H4 (cell line): ENCODE measurements at places on chromosomes 6 and 20.

GRCh38 chr6:39585641-39586040, 139.6 kb downstream of the KIF6 start:
- no peak for DNase-seq

- no peak for DNase-seq
These were observed 190.7 kb upstream of the FBXL4 start for GRCh38 chr6:99138445-99138844.

DNA sequence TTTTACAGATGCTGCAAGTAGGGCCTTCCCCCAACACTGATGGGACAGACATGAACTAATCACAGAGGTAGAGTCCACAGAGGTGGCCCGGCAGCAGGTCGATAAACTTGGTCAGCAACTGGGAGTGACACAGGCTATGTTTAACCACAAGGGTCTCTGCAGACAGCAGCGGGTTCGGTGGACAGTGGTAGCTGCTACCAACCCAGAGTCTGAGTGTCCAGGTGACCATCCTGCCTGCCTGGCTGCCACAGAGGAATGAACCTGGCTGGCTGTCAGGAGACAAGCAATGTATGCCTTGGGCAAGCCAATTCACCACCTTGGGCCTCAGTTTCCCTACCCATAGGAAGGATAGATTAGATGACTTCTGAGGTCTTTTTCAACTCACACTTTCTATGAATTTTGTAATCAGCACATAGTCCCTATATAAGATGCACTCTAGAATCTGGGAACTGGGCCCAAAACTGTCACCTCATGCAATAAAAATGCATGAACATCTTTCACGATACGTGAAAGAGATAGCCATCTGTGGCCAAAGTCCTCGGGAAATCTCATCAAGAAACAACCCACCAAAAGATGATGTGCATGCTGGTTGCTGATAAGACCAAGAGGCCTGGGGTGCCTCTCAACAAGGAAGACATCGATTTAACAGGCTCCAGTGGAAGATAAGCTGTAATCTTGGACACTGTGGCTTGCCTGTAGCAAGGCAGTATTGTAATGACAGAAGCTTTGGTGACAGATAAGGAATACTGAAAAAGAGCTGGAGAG, 30.5 kb downstream of the MDGA1 start:
- DNase-seq = no peak

GRCh38 chr6:144394210-144394609, 109.1 kb downstream of the UTRN start:
- DNase-seq = no peak

DNA sequence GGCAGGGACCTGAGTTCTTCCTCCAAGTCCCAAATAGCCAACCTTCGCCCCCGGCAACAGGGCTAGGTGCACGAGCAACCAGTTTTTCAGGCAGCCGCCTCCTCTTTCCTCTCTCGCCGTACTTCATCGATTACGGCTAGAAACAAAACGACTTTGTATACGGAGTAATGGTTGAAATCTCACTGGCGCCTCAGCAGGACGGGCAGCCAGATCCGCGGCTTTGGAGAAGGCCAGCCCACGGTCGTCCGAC, 333 bp upstream of the SMIM13 start:
- no peak for DNase-seq

GRCh38 chr6:41271901-41272395, 14.5 kb downstream of the TREM1 start:
- no peak for DNase-seq

GRCh38 chr20:60541991-60542390, 583.8 kb downstream of the CDH26 start:
- DNase-seq = no peak

GRCh38 chr6:134394905-134395304, 77.0 kb upstream of the SGK1 start:
- no peak for DNase-seq

GRCh38 chr6:27752038-27752885, 159.9 kb downstream of the OR2B2 start:
- peak; percentile 68 for DNase-seq

- no peak for DNase-seq
These were observed 92.9 kb downstream of the RPS12 start for GRCh38 chr6:132907231-132907630.

GRCh38 chr20:15396026-15396425, 1058.6 kb upstream of the FLRT3 start:
- no peak for DNase-seq

GRCh38 chr20:6426287-6426891, 303.6 kb upstream of the FERMT1 start:
- no peak for DNase-seq

- no peak for DNase-seq
These were observed 50.1 kb upstream of the ASF1A start for GRCh38 chr6:118843685-118844390.

DNA sequence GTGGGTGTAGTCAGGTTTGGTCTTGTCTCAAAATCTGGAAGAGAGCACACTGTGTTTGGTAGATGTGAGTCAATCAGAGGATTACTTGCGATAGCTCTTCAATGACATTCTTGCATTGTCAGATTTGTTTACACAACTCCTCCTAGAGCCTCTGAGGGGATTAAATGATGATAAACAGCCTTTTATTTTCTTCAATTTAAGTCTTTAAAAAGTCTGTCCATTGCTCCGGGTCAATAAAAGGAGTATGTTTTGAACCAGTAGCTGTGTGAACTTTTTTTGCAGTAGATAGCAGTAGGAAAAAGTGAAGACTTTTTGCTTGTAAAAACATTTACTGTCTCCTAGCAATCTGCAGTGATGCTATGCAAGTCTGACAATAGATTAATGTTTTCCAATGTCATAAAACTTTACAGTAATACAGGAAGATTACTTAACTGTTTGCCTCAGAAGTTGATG, 49.9 kb downstream of the GJA1 start:
- DNase-seq = no peak

DNA sequence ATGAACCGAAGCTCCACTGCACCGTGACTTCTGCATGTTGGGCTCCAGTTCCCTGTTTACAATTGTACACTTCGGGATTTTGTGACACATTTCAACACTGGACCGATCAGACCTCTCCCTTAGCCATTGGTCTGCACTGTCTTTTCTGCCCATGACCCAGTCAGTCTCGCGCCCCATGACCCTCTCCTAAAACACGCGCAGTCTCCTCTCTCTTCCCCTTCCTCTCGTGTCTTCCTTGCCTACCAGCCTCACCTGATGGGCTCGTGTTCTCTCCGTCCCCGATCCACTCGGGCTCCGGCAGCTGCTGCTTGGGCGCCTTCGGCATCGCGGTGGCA, 535 bp upstream of the ABCF1 start:
- no peak for DNase-seq

DNA sequence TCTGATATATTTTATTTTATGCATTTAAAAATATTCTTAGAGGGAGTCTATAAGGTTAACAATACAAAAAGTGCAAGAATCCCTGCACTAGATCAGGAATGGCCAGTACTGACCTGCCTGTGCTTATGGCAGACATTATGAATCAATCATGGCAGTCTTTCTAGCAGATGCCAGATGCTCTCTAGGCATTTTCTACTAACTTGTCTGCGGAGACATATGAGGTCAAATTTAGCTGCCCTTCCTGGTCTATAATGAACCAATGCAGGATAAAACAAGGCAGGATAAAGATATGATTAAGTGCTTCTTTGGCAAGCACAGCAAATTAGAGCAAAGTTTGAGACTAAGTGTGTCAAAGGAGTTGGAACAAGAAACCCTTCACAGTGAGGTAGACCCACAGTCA, 46.6 kb upstream of the RNF24 start:
- DNase-seq = no peak

- peak; percentile 15 for DNase-seq
These were observed 4.4 kb upstream of the IBTK start for GRCh38 chr6:82251942-82252341.

DNA sequence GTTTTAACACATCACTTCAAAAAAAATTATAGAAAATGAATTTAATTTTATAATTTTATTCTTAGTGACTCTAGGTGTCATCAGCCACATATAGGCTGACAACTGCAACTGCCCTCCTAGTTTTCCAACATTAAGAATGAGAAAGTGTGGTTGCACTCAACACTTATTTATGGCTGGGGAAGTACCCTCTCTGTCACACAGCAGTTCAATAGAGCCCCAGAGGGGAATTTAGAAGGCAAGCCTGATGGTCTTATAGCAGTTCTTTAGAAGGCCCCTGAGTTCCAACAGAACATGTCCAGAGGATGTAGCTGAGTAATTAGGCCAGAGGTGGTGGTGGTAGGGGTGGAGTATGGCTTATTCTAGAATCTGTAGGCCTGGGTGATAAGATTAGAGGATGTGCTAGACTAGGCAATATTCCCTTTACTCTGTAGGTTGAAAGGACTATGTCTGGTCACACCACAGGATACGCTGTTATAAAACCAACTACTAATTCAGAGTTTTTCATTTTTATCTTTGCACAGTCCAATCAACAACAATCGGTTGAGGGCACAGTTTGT, 226.5 kb upstream of the CITED2 start:
- DNase-seq = no peak

- DNase-seq = no peak
These were observed 146.8 kb downstream of the CDC5L start for GRCh38 chr6:44534291-44534690.

DNA sequence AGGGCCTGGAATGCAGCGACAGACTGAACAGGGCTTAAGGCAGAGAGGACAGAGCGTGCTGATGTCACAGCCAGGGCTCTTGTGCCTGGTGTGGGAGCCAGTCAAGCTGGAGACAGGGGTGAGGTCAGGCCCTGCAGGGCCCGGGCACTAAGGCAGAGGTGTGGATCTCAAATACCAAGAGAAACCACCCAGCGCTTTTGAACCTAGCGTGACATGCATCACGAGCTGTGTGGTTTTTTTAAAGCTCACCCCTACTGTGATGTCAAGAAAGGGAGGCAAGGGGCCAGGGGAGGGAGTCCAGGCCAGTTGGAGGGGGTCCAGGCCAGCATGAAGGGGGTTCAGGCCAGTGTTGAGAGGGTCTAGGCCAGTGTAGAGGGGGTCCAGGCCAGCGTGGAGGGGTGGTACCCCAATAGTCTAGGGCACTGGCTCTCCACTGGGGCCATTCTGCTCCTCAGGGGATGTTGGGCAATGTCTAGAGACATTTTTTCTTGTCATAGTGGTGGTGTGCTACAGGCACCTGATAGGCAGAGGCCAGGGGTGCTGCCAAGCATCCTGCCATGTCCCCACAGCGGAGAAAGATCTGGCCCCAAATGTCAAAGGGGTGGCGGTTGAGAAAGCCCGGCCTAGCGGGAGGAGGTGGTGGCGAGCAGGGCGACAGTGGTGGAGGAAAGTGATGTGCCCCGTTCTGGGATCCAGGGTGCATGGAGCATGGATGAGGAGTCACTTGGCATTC, 42.6 kb downstream of the RBM38 start:
- DNase-seq = peak; percentile 35

- DNase-seq = peak; percentile 47
These were observed 6.9 kb upstream of the OCSTAMP start for GRCh38 chr20:46557231-46557956.

DNA sequence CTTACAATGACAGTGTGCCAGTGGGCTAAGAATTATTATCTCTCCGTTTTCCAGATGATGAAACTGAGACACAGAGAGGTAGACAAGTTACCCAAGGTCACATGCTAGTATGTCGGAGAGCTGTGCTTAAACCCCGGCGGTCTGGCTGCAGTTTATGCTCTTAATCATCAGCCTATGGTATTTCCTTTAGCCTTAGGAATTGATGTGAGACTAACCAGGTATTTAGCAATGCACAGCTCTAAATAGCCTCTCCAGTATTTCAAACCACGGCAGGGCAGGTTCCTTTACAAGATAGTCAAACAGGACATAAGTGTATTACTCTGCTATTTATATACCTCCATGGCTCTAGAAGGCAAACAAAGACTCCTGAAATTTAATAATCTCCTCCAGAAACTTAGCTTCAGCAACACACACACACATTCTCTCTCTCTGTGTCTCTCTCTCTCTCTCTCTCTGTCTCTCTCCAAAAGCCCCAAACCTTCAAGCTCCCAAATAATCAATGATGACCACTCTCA, 142.0 kb upstream of the ZNF217 start:
- DNase-seq = peak; percentile 69

DNA sequence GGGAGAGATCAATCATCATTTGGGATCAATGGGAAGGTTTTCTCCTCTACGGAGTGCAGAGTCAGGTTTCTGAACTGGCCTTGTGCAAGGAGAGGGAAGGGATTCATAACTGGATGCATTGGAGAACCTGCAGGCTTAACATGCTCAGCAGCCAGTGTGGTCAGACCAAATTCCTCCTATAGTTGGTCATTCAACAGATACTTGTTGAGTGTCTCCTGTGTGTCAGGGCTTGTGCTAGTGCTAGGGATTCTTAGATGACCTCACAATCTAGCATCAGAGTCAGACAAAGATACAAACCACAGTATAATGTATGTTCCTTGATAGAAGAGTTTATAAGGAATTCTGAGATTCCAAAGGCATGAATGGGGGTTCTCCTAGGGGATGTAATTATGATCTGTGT, 23.9 kb downstream of the RALY start:
- peak; percentile 14 for DNase-seq
